ENCODE measurements at places on chromosomes 2 and 18.

DNA sequence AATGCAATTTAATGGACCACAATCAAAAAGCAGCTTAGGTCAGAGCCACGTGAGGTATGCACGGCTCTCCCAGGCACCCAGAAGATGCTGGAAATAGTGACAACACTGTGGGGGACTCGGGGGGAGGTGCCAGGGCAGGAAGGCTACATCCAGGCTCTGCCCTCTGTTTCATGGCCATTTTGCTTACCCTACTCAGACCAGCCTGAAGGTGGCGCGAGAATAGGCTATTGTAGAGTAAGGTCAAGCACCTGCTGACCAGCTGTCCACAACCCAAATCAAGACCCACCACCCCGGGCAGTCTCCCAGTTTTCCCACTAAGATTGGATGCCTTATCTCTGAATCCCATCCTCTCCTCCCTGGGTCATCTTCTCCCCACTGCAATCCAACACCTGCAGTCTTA, 115.7 kb downstream of the VIT start:
- DNase-seq, result no peak

DNA sequence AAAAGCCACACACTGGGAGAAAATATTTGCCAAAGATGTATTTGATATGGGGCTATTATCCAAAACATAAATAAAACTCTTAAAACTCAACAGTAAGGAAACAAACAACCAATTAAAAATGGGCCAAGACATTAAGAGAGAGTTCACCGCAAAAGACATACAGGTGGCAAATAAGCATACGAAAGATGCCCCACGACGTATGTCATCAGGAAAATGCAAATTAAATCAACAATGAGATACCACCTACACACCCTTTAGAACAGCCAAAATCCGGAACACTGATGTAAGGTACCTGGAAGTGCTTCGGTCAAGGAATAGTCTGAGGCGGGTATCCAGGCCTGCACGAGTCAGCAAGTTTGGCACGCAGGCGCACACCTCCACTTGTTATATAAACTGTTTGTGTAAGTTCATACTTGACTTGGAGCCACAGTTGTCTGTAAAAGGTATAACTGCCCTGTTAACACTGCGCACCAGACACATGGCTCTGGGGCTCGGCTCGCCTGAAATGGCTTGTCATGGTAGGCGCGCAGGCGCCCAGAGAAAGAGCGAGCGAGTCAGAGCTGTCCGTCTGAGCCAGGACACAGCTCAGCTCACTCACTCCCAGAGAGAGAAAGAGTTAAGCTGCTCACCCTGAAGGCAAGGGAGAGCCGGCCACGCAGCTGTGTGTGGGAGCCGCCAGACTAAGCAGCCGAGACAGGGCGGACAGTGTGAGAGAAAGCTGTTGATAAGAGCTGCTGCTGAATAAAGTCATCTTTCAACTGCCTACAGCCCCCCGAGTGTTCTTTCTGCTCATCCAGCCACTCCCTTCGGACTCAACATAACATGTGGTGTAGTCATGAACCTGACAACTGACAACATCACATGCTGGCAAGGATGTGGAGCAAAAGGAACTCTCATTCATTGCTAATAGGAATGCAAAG, 87.3 kb downstream of the HNRNPLL start:
- DNase-seq, result no peak

DNA sequence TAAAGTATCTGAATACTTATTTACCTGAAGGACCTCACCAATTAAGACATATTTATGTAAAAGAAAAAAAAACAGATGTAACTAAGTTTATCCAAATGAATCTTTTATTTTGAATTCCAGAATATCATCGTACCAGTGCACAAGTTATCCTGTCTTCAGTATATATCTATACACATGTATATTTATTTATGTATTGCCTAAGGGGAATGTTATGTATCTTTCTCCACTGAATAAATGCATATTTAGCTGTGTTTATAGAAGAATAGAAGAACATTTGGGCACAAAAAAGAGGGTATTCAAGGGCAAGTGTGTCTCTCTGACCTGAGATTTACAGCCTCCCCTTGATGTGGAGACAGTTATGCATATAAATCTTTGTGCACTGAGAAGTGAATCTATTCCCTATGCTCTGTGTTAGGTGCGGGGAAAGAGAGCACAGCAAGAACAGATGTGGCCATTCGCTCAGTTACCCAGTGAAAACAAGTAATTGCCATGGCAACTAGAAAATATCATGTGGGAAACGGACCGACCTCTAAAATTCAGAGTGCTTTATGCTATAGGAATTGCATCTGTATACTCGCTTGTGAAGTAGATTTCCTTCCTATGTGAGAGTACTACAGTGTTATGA, 39.5 kb upstream of the ASXL3 start:
- no peak for DNase-seq

- no peak for DNase-seq
Observed at GRCh38 chr18:25724121-25724520, 366.3 kb downstream of the SS18 start.

DNA sequence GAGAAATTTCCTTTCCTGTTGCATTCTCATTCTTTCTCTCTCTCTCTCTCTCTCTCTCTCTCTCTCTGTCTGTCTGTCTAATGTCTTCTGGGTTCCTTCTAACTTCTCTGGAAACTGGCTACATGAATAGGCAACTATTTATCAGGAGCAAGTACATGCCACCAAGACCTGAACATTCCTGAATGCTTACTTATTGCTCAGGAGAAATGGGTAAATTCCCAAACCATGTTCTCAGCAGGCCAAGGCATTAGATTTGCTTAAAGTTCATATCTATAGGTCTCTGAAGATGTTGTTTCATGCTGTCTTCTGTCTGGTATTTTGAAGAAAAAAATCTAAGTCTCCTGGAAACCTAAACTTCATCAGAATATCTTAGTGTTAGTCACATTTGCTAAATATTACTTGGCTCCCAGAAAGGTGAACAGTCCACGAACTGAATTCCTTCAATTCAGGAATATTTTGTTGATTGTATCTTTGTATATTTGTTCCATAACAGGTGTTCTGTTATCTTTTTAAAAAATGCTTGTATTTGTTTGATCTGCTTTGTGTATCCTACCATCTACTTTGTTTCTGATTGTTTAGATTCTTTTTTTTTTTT, 77.2 kb upstream of the FIGN start:
- DNase-seq, result no peak

- no peak for DNase-seq
Observed at GRCh38 chr18:46435031-46435430, 222.0 kb downstream of the LOXHD1 start.

Measured in activated T-helper 2 cell treated with anti-CD3 and anti-CD28 coated beads, Interferon-gamma antibody, Interleukin-2, Interleukin-4, amounts not matched to agents 10 μg/mL and 5 μg/mL and 100 μg/mL, durations not matched to agents 14 hours and 24 hours and 36 hours (primary cell).